ENCODE measurements at places on chromosomes 2 and 18.

- DNase-seq: peak; percentile 16
Observed at GRCh38 chr2:225429717-225430116, 30.2 kb downstream of the NYAP2 start.

DNA sequence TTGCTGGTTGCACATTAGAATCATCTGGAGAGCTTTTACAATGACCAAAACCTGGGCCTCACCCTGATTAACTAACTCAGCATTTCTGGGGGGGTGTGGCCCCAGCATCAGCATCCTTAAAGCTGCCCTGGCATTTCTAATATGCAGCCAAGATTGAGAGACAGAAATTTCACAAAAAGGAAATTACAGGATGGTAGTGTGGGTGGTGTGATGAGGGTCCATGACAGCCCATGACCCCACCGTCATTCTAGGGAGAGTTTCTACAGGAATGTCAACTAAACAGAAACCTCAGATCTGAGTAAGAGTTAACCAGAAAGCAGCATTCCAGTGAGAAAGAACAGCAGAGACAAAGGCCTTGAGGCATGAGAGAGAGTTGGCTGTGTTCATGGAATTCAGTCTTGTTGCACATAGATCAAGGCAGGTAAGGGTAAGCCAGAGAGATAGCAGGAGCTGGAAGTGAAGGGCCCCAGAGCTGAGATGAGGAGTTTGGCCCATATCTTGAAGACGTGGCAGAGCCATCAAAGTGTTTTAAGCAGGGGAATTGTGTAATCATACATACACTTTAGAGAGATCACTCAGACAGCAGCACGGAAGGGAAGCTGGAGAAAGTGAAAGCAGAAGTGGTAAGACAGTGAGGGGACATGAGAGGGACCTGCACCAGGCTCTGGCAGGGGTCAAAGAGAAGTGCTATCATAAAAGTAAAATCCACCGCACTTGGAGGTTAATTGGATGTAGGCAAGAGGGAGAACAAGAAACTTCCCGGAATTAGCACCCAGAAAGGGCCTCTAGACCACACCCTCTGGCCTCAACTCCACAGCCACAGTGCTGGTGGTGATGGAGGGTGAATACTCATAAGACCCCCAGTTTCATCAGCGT, 7.8 kb upstream of the TRABD2A start:
- peak; percentile 76 for DNase-seq

- peak; percentile 6 for DNase-seq
Observed at GRCh38 chr2:100606726-100607343, 44.0 kb downstream of the PDCL3 start.

GRCh38 chr2:211203986-211204385, 647.6 kb downstream of the CPS1 start:
- DNase-seq: no peak

DNA sequence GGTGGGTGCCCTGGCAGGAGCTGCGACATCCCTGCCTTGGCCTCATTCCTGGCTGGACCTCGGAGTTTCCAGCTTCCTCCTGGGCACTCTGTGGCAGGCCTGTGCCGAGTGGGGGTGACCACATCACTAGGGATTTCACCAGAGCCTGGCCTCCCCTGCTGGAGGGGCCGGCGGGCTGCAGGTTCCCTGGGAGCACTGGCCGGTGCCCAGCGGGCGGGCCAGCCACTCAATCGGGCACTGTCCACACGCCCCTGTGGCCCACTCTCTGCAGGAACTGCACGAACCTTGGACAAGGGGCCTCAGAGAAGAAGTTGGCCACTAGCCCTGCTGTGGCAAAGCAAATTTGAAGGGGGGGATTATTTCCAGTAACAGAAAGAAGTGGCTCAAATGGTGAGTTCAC, 110.7 kb upstream of the APCDD1 start:
- no peak for DNase-seq

DNA sequence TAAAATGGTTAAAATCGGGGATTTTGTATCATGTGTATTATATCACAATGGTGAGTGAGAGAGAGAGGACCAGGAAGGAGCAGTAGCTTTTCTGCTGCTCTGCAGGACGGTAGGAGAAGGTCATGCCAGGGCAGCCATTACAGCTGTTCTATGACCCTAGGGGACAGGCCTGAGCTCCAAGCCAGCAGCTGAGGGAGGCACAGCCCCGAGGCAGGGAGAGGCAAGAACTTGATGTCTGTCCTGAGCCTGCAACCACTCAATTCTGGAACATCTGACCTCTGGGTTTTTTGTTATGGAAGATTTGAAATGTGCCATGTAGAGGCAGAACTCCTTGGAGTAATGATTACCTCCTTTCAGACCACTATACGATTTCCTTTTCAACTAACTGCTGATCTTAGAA, 135.8 kb upstream of the SH3BP4 start:
- DNase-seq: no peak

GRCh38 chr2:241668839-241669238, 17.8 kb downstream of the DTYMK start:
- DNase-seq: no peak

DNA sequence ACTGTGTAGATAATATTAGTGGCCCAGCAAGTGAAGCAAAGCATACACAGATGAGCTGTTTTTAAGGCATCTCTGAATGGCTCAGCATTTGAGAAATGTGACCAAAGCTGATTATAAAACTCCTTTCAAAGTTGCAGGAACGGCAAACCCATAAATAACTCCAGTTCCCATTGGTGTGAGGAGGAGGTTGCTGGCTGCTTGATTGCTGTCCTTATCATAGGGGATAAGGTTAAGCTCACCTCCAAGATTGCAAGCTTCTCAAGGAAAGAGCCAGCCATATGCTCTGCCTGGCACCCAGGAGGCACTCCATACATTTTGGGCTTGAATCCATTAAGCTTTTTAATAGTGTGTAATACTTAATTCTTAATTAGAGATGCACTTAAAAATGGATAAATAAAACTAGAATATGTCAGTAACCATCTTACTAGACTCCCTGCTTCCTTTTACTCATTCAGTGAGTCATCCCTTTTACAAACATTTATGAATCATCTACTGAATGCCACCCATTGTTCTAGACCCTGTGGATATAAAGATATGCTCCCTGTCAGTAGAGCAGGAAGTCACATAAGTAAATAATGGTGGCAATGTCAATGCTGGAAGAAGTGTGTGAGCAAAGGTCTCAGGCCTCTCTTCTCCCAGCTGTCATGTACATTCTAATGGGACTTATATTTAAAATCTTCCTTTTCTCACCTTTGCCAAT, 99.3 kb downstream of the SPATS2L start:
- DNase-seq: peak; percentile 95

DNA sequence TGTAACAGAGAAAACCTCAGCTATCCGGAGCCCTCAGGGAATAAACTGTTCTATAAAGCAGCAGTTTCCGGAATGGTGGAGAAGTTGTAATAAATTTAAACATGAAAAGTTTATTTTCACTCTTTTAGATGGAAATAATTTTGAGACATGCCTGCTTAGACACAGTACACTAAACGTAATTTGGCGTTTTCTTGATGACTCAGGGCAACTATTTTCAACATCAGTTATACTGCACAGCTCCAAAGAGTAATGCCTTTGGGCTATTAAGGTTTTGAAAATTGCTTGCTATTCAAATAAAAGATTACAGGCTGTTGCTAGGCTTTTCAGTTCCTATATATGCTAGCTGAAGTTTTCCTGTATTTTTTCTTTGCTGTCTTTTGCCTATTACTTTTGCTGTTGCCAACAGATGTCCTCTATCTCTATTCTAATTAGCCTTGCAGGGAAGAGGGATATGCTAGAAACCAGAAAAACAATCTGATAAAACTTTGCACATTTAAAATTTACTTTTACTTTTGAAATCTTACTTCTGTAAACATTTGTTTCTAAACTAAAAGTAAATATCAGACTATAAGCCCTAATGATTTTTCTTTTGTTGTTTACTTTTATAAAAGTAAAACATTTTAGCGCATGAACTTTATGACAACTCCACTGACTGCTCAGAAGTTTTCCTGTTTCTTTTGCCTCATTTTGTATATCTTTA, 113.4 kb upstream of the WDSUB1 start:
- no peak for DNase-seq

GRCh38 chr2:53755121-53755520, 12.5 kb upstream of the CHAC2 start:
- DNase-seq: no peak

GRCh38 chr18:10089881-10090280, 176.1 kb downstream of the VAPA start:
- DNase-seq: no peak

- no peak for DNase-seq
Observed at GRCh38 chr2:239552213-239552926, 151.6 kb upstream of the HDAC4 start.

DNA sequence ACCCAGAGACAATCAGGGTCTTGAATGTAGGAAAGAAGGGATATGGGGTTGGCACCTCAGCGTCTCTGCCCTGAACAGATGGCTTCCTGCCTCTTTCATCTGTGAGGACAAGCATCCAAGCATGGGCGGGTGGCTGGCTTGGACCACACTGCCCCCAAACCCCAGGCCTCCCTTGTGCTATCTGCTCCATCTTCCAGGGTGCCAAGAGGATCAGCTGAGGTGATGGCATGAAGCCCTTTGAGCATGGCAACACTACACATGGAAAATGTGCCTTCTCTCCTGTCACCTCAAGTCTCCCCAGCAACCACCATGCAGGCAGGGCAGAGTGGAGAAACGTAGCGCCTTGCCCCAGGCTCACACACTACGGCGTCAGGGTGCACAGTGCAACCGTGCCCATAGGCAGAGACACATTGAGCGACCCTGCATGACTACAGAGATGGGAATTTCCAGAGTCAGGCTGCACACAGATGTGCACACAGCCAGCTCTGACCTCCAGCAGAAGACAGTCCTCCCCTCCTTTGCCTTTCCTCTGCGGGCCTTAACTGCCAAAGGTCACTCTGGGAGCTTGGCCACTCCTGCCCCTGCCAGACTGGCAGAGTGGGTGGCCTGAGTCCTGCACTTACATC, 1.5 kb downstream of the KCNIP3 start:
- DNase-seq: no peak

DNA sequence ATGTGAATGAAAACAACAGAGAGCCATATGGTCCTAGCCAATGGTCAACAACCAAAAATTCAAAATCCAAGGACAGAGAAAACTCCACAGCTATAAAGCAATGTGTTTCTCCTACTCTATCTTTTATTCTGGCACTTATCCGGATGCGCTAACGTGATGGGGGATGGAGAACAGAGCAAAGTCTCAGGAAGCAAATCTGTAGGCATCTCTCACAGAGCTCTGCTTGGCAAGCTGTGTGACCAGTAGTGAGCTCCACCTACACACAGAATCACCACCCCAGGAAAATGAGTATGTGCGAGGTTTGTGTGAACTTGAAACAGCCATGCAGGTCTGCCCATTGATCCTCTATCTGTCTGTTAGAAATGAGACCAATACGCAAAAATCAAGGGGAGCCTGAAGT, 584.3 kb downstream of the BCL11A start:
- DNase-seq: no peak

- no peak for DNase-seq
Observed at GRCh38 chr2:233882353-233882752, 14.2 kb upstream of the MSL3B start.

- DNase-seq: no peak
Observed at GRCh38 chr2:66470199-66470598, 35.3 kb downstream of the MEIS1 start.

DNA sequence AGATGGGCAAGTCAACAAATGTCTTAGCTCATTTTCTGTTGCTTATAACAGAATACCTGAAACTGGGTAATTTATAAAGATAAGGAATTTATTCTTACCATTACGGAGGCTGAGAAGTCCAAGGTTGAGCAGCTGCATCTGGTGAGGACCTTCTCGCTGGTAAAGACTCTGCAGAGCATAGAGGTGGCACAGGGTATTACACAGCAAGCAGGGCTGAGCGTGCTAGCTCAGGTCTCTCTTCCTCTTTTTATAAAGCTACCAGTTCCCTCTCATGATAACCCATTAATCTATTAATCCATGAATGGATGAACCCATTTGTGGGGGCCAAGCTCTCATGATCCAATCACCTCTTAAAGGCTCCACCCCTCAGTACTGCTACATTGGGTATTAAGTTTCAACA, 109.1 kb downstream of the CDK15 start:
- DNase-seq: no peak

DNA sequence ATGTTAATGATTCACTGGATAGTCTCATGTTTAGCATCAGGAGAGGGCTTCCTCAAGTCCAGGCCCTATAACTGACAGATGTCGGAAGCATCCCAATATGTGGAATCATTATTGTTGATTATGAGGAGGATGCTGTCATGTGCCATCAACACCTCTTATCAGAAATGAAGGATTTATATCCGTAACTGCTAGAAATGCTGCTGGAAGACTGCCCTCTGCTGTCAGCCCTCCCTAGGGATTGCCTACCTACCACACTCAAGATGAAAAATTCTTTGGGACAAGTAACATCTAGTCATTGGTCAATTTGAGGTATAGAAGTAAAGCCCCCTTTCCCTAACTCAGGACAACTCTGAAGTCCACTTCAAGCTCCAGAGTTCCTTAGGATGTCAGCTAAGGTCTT, 1166.5 kb upstream of the NXPH2 start:
- DNase-seq: no peak

GRCh38 chr2:177275743-177276055, 11.2 kb upstream of the NFE2L2 start:
- DNase-seq: peak; percentile 92

DNA sequence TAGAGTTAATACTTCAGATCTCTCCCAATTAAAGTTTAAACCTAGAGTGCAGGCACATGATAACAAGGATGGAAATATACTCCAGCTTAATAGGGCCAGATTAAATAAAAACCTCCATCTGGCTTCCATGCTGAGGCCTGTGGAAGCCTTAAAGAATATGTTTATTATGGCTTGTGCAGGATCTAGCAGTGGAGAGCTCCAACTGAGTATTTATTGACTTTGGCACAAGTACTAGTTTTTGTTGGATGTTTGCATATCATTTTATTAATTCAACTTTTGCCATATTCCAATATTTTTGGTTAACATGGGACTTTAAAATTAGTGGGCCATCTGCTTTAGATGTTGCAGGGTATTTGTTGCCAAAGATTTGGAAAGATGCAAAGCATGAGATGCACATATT, 860.4 kb upstream of the SOX11 start:
- DNase-seq: no peak

DNA sequence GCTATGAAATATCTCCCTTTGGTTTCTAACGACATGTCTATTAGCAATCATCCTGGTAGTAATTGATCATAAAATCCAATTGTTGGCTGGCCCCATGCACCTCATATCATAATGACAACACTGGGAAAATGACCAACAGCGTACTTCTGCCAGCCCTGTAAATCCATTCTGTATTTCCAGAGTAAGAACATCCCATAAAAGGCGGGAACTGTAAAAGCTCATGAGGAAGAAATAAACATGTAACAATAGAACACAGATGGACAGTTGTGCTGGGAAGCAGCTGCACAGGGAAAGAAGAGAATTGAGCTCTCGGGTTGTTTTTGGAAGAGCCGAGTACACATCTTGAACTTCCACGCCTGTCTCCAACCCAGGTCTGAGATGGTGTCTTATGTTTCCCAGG, 218.7 kb downstream of the CMPK2 start:
- no peak for DNase-seq
